ENCODE measurements at places on chromosomes 5 and 9. TPM values are rescaled to one million over a fixed set of nuclear protein-coding genes. Genes with fewer than 3 reads are reported as not detected.

The CMYA5 gene
- total RNA-seq = not detected

The RNF183 gene
- total RNA-seq = not detected

The DAB2 gene
- total RNA-seq = 43.9 TPM

The ROR2 gene
- total RNA-seq = not detected

The SLC6A19 gene
- not detected for total RNA-seq

The SLC34A1 gene
- not detected for total RNA-seq

The PCDHB14 gene
- total RNA-seq = 1.8 TPM

The OLFML2A gene
- 0.32 TPM for total RNA-seq

Data from bladder microvascular endothelial cell (primary cell).